ENCODE measurements at places on chromosomes 1 and 21.

- peak; percentile 87 for DNase-seq
These were observed at the start of gene KDM5B for GRCh38 chr1:202807926-202808757. Gene KDM5B (minus strand): TSS chr1:202808421. CDS start chr1:202808305, 116 bp downstream.

GRCh38 chr1:110707232-110707631 is 32.5 kb upstream of the KCNA3 start:
- DNase-seq, result no peak

- no peak for DNase-seq
These were observed 65.4 kb downstream of the LUZP1 start for GRCh38 chr1:23103001-23103889.

GRCh38 chr21:29163341-29164115 is 33.1 kb downstream of the MAP3K7CL start:
- no peak for DNase-seq

GRCh38 chr1:21337928-21338572 is 47.8 kb upstream of the ECE1 start:
- DNase-seq, result no peak

GRCh38 chr1:96445302-96445701 is 276.3 kb upstream of the PTBP2 start:
- no peak for DNase-seq

DNA sequence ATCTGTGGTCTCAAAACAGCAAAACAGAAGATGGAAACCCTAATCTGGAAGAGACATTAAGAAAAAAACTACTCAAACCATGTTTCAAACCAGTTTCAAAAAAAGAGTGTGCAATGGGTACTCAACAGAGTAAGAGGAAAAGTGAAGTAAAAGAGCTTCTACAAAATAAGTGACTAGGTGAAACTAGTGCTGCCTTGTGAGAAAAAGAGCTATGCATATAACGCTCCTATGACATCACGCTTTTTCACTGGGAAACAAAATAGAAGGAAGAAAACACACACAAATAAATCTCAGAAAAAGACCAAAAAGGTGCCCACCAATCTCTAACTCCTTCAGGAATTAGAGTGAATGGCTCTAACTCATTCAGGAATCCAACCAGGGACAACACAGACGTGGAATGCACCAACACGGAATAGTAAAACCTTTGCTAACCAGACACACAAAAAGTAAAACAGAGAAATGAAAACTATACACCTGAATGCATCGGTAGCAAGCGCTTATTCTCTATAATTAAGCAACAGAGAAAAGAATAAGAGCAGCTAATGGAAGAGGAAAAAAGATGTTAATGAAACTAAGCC is 1.3 kb downstream of the FOXJ3 start:
- no peak for DNase-seq

DNA sequence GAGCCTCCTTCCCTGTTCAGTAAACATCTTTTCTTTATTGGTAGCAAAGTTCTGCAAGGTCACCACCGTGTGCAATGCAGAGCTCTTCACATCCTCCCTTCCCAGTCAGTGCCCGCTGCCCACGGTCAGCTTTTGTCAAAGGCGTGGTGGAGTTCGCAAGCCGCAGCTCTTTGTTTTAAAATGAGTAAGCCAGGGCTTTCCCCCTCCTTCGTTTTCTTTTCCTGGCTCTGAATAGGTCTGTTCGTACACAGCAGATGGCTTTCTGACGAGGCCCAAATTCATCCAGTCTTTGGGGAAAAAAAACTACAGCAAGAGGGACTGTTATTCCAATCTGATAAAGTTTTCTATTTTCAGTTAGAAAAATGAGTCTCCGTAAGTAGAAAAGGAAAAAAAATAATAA is 153.2 kb downstream of the LRIG2 start:
- DNase-seq, result no peak

DNA sequence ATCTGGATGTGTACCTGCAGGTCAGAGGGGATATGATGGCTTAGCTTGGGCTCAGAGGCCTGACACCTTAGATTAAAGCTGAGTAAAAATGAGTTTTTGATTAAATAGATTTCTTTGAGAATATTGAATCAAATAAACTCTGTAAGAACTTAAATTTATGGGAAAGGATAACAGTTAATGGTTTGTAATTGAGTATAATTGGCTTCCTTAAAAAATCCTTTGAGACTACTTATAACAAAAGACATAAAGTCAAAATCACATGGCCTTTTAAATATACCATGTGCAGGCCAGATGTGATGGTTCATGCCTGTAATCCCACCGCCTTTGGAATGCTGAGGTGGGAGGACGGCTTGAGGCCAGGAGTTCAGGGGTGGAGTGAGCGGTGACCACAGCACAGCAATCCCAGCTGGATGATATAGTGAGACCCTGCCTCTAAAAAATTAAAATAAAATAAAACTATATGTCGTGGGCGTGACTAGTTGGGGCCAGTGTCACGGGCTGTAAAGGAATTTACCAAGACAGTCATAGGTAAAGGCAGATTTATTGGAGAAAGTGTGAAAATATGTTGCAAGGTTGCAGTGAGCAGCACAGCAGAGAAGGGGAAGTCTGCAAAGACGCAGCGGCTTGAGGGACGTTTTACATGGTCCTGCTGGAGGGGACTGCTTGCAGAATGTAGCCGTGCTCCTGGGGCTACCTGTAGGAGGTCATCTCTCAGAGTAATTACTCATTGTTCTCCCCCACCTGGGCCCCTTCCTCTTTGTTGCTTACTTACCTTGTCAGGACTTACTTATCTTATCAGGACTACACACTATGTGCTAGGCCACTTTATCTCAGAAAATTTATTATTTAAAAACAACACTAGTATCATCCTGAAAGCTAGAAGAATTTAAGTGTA is 122.3 kb downstream of the ZMYM4 start:
- peak; percentile 96 for DNase-seq

DNA sequence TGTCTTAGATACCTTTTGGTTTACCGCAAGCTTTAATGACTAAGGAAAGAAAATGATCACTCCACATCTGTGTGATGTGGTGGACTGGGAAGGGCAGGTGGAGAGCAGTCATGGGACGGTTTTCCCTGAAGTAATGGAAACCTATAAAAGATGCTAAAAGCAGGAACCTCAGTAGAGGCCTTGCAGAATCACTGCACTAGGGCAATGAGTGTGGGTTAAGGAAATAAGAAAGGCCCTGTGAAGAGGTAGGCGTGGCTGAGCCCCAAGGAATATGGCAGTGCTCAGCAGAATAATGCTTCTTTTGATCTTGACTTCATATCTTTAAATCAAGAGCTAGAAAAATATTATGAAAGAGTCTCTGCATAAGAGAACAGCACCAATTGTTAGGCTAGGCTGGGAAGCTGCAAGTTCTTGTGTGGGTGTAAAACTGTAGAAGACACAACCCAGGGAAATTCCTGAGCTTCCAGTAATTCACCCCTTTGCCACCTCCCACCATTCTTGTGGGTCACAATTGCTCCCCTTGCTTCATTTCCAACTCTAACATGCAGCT is 49.9 kb downstream of the CLCA4 start:
- no peak for DNase-seq

GRCh38 chr21:22444990-22445389 is 1446.8 kb downstream of the NCAM2 start:
- DNase-seq, result no peak

- DNase-seq, result no peak
These were observed 437.7 kb downstream of the OMA1 start for GRCh38 chr1:58108783-58109182.

- no peak for DNase-seq
These were observed 46.9 kb upstream of the NEXN start for GRCh38 chr1:77841574-77841973.

DNA sequence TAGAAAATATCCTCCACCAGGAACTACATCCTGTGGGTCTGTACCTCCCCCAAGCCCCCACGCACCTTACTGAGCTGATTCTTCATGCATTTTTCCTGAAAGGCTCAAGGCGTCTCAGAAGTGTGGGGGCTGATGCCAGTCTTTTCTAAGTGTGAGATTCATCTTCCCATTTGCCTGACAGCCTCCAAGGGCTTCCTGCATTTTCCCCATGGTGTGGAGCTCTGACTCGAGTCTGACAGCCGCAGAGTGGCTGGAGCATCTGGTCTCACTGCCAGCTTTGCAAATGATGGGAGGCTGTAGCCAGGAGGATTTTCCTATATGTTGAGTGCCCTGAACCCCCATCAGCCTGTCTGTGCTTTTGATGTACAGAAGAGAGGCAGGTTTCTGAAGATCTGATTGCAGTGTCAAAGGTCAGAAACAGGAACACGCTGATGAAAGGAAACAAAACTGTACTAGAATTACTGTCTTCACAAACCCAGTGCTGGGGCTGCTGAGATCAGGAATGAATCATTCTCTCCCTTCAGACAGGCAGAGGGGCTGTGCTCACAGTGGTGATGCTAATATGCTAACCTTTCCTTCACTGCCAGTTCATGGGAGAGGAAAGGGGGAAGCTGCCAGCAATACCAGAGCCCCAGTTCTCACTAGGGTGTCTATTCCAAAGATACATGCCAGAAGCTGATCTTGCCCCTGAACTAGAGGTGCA is 201.5 kb upstream of the C1orf174 start:
- no peak for DNase-seq

GRCh38 chr1:202662081-202662480 is 48.2 kb downstream of the SYT2 start:
- no peak for DNase-seq

GRCh38 chr1:245762396-245762910 is 607.7 kb downstream of the KIF26B start:
- DNase-seq, result peak; percentile 34

- no peak for DNase-seq
These were observed 8.2 kb downstream of the UMODL1 start for GRCh38 chr21:42079008-42079938.

GRCh38 chr21:32463889-32464300 is 51.4 kb downstream of the EVA1C start:
- no peak for DNase-seq

GRCh38 chr1:54885237-54885679 is 1.7 kb downstream of the DHCR24 start:
- DNase-seq, result no peak

- no peak for DNase-seq
These were observed 6.2 kb upstream of the IL10RB start for GRCh38 chr21:33259995-33260394.

- no peak for DNase-seq
These were observed 695.4 kb downstream of the BRINP3 start for GRCh38 chr1:189782295-189782694.

- DNase-seq, result peak; percentile 1
These were observed 5.5 kb upstream of the PROX1 start for GRCh38 chr1:213982289-213982671.

DNA sequence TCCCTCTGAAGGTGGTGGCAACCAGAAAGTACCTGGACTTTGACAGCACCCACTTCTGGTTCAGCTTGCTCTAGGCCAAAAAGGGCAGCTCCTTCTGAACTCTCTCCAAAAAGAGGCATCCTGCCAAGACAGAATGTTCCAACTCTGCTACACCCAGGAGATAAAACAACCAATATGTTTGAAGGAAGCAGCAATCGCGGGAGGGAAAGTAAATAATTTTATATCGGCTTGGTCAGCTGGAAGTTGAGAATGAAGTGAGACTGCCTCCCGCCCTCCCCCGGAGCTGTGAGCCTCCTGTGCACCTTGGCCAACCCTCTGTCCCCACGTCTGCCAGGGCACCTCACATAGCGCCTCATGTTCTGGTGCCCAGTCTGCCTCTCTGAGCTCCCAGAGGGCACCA is 130.3 kb upstream of the ATP1A1 start:
- DNase-seq, result no peak

GRCh38 chr1:157240495-157241184 is 102.4 kb upstream of the ETV3 start:
- DNase-seq, result peak; percentile 48

DNA sequence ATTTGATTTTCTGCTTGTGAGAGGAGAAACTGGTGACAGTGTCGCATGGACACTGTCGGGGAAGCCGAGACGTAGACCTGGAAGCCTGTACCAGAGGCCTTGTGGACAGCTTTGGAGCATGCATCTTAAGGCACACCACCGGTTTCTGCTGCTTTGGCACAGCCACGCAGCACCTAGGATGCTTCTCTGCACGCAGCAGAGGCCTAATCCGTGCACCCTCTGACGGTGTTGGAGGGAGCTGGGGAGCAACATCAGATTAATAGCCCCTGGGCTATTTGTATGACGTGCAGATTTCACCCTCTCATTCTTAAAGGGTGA is 30.3 kb downstream of the TEX35 start:
- no peak for DNase-seq

DNA sequence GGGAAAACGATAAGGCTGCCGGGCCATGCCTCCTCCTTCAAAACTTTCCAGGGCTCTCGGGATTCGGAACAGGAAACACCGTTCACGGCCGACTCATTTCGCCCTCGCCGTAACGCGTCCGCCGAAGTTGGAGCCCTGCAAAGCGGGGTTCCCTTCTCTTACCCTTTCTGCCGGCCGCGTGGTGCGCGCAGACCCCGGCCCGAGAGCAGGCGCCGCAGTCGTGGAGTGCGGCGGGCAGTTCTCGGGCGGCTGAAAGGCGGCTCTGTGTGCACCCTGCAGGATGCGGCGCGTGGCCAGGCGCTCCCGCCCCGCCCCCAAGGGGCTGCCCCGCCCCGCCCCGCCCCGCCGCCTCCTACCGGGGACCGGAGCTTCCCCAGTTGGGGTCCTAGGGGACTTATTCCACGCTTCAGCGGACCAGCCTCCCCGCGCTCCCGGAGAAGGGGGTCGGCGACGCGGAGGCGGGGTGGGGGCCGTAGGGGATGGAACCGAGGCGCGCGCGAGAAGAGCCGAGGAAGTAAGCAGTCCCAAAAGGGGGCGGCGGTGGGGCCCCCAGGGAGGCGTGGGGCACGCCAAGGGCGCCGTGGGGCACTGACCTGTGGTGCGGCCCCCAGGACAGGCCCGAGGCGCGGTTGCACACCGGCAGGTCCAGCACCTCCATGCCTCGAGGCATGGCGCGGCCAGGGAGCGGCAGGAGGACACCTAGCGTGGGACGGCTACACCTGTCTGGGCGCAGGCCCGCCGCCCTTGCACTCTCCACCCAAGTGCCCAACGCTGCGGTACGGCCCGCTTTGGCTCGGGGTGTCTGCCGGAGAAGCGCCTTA is at the start of gene MCOLN2:
Gene MCOLN2, minus strand, starts transcription at position 268 of the 821 bp plus-strand sequence. Its CDS starts 241 bp downstream, at position 27.
- DNase-seq, result peak; percentile 43

- no peak for DNase-seq
These were observed 13.8 kb downstream of the SNX7 start for GRCh38 chr1:98675282-98675681.

DNA sequence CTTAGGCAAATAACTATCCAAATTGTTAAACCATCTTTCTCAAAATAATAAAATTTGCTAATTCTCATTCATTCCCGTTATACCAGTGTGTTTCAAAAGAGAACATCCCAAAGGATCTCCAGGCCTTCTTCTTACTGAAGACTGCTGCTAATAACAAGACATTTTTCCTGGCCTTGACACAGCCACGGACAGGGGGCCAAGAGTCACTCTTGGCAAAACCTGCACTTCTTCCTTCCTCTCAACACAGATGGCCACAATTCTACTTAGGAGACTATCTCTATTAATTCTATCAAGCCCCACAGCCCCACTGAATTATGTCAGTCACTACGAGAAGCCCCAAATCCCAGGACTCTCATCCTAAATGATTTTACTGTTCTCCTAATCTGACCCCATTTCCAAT is 86.0 kb downstream of the EVI5 start:
- no peak for DNase-seq

GRCh38 chr21:38798481-38798882 is 7.2 kb upstream of the ETS2 start:
- peak; percentile 79 for DNase-seq

GRCh38 chr1:184472136-184472535 is 85.3 kb downstream of the C1orf21 start:
- DNase-seq, result no peak

Measured in mesendoderm (in vitro differentiated cells).